ENCODE measurements at places on chromosomes 2 and 18.

- H3K36me3 ChIP-seq = no peaks in the 10 kb centered on the region
- H3K4me3 ChIP-seq = no peak overlapping the region
- DNase-seq = peak; percentile 19
- no peaks in the 10 kb centered on the region for H3K27me3 ChIP-seq
- H3K27ac ChIP-seq = no peak overlapping the region
- no peaks in the 10 kb centered on the region for H3K4me1 ChIP-seq
Measured at GRCh38 chr2:129902731-129903585, 76.5 kb upstream of the RAB6C start.

DNA sequence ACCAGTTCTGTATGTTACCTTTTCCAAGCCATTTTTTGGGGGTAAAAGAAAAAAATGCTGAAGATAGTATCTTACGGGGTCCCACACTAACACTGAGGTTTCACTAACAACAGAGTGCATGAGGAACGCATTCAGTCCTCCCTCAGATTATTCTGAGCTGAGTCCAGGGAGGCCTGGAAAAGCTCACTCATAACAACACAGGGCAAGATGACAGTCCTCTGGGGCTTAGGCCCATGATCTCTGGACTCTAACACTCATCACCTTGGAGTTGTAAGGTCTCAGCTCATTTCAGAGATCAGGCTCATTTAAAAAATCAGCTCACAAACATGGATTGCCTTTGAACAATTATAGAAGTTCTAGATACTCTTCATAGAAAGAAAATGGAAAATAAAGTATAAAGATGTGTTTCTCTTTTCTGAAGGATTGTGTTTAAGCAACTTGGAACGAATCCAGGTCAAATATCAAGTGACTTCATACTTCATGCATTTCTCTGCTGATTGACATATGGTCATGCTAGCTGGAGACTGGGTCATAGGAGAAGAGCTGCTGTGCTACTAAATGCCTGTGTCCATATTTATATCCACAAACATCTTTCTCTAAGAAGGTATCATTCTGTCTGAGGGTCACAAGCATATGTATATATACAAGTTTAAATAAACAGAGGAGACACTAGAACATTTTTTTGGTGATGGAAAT is 265.8 kb downstream of the ALK start:
- no peaks in the 10 kb centered on the region for H3K27me3 ChIP-seq
- no peak overlapping the region for H3K27ac ChIP-seq
- DNase-seq = no peak
- H3K4me1 ChIP-seq = no peaks in the 10 kb centered on the region

- H3K4me1 ChIP-seq = peaks cover 15% of the 10 kb centered on the region
- H3K36me3 ChIP-seq = no peaks in the 10 kb centered on the region
- H3K27me3 ChIP-seq = no peaks in the 10 kb centered on the region
- DNase-seq = no peak
- H3K4me3 ChIP-seq = no peak overlapping the region
Measured at GRCh38 chr2:235140801-235141081, 188.9 kb downstream of the SH3BP4 start.

DNA sequence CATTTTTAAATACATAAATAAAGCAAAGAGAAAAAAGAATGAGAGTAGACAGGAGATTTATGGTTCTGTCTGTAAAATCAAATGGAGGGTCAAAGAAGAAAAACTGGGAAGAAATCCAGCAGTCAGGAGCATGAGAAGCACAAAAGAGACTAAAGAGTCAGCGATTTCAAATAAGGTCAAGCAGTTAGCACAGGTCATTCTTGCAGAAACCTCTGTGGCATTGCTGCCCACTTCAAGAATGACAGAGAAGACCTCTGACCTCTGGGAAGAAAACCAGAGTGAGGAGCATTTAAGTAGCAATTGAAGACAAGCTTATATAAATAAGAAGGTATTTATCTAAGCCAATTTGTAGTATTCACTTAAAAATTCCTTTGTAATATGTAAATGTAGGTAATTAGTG is 172.0 kb upstream of the SPOPL start:
- H3K27me3 ChIP-seq = no peaks in the 10 kb centered on the region
- H3K27ac ChIP-seq = no peak overlapping the region
- no peaks in the 10 kb centered on the region for H3K36me3 ChIP-seq
- H3K4me1 ChIP-seq = 0 out of 2 replicates have a peak, but pooled peaks cover 4% of the 10 kb centered on the region

DNA sequence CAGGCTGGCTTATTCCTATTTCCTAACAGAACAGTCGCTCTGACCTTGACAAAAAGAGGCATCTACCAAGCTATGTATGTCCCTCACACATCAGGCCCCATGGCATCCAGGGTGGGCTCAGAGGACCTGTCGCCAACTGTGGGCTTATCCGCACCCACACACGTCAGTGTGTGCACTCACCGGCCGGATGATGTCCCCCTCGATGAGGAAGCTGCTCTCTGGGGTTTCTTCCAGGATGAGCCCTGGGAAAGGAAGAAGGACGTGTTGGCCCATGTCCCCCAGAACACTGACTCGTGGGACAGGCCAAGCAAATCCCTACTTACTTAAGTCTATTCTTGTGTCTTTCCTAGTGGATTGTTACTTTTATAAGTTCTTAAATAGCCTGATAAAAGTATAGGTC is 3.1 kb downstream of the ASTL start:
- no peaks in the 10 kb centered on the region for H3K36me3 ChIP-seq
- H3K27me3 ChIP-seq = no peaks in the 10 kb centered on the region
- no peak overlapping the region for H3K27ac ChIP-seq
- DNase-seq = no peak
- H3K4me1 ChIP-seq = peaks cover 4% of the 10 kb centered on the region

DNA sequence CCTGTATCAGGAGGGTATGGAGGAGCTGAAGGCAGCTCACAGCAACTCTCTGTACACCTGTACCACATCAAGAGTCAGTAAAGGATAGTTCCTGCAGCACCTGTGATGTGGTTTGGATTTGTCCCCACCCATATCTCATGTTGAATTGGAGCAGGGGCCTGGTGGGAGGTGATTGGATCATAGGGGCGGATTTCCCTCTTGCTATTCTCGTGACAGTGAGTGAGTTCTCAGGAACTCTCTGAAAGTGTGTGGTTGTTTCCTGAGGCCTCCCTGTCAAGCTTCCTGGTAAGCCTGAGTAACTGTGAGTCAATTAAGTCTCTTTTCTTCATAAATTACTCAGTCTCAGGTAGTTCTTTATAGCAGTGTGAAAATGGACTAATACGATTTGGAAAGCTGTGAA is 28.9 kb downstream of the OSBPL1A start:
- no peak overlapping the region for H3K27ac ChIP-seq
- H3K27me3 ChIP-seq = no peaks in the 10 kb centered on the region
- no peaks in the 10 kb centered on the region for H3K4me1 ChIP-seq
- DNase-seq = no peak
- H3K4me3 ChIP-seq = no peak overlapping the region

- DNase-seq = no peak
- no peaks in the 10 kb centered on the region for H3K27me3 ChIP-seq
- H3K36me3 ChIP-seq = no peaks in the 10 kb centered on the region
- no peak overlapping the region for H3K4me3 ChIP-seq
Measured at GRCh38 chr2:140695155-140695554, 1435.7 kb downstream of the LRP1B start.

DNA sequence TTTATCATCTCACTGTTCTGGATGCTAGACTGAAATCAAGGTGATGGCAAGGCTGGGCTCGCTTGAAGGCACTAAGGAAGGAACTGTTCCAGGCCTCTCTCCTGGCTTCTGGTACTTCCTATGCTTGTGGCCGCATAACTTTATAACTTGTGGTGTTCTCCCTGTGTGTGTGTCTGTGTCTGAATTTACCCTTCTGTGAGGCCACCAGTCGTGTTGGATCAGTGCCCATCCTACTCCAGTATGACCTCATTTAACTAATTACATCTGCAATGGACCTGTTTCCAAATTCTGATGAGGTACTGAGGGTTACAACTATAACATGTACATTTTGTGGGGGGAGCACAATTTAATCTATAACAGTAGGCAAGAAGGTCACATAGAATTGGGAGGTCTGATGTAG is 41.6 kb downstream of the LYPD6B start:
- H3K4me1 ChIP-seq = peaks cover 27% of the 10 kb centered on the region
- H3K27me3 ChIP-seq = no peaks in the 10 kb centered on the region
- H3K36me3 ChIP-seq = no peaks in the 10 kb centered on the region
- H3K27ac ChIP-seq = no peak overlapping the region
- no peak overlapping the region for H3K4me3 ChIP-seq
- DNase-seq = no peak

- no peaks in the 10 kb centered on the region for H3K4me1 ChIP-seq
- no peak overlapping the region for H3K27ac ChIP-seq
- H3K4me3 ChIP-seq = no peak overlapping the region
- DNase-seq = no peak
- no peaks in the 10 kb centered on the region for H3K36me3 ChIP-seq
Measured at GRCh38 chr2:100568989-100569388, 6.2 kb downstream of the PDCL3 start.

DNA sequence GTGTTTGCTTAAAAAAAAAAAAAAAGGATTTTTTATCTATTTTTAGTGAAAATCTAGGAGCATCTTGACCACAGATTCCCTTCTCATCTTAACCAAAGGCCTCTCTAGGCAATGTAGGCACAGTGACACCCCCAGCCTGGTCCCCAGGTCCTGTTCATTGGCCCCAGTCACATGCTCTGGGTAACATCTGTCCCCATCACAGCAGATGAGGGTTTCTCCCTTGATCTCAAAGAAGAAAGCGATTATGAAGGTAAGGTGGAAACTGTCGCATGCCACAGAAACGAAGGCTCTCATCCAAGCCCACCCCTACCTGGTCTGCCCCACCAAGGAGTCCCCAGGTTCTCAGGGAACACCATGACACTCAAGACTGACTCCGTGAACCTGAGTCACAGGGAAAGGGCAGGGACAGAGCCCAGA is 4.7 kb downstream of the HS6ST1 start:
- H3K4me1 ChIP-seq = peaks cover 16% of the 10 kb centered on the region
- no peak for DNase-seq
- H3K27me3 ChIP-seq = no peaks in the 10 kb centered on the region
- H3K27ac ChIP-seq = no peak overlapping the region
- no peak overlapping the region for H3K4me3 ChIP-seq

GRCh38 chr2:212721026-212721451 is 182.4 kb upstream of the ERBB4 start:
- DNase-seq = no peak
- H3K4me1 ChIP-seq = no peaks in the 10 kb centered on the region
- no peak overlapping the region for H3K27ac ChIP-seq

DNA sequence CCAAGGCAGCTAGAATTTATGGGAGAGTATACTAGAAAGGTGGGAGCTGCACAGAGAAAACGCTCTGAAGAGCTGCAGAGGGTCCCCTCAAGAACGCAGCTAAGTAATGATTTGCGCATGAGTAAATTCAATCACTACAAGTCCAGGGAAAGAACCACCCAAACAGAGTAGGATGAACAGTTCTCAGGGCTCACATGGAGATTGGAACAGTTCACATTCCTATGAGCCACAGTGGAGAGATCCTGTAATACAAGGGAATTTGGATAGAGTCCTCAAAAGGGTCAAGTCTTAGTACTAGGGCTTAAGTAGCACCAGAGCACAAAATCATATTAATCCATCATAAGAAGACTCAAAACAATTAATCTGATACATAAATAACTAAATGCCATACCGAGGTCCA is 12.7 kb downstream of the OLA1 start:
- H3K27me3 ChIP-seq = no peaks in the 10 kb centered on the region
- no peak overlapping the region for H3K4me3 ChIP-seq
- H3K4me1 ChIP-seq = no peaks in the 10 kb centered on the region
- no peaks in the 10 kb centered on the region for H3K36me3 ChIP-seq
- DNase-seq = no peak

GRCh38 chr2:20208476-20208859 is 16.5 kb downstream of the SDC1 start:
- no peak for DNase-seq
- H3K4me1 ChIP-seq = peaks cover 14% of the 10 kb centered on the region
- H3K27ac ChIP-seq = no peak overlapping the region
- no peaks in the 10 kb centered on the region for H3K27me3 ChIP-seq
- peaks cover 2% of the 10 kb centered on the region for H3K36me3 ChIP-seq

- H3K4me3 ChIP-seq = no peak overlapping the region
Measured at GRCh38 chr2:133063775-133064174, 393.8 kb upstream of the LYPD1 start.

GRCh38 chr18:42807887-42808286 is 307.6 kb downstream of the RIT2 start:
- no peaks in the 10 kb centered on the region for H3K27me3 ChIP-seq
- DNase-seq = no peak
- H3K4me1 ChIP-seq = no peaks in the 10 kb centered on the region

DNA sequence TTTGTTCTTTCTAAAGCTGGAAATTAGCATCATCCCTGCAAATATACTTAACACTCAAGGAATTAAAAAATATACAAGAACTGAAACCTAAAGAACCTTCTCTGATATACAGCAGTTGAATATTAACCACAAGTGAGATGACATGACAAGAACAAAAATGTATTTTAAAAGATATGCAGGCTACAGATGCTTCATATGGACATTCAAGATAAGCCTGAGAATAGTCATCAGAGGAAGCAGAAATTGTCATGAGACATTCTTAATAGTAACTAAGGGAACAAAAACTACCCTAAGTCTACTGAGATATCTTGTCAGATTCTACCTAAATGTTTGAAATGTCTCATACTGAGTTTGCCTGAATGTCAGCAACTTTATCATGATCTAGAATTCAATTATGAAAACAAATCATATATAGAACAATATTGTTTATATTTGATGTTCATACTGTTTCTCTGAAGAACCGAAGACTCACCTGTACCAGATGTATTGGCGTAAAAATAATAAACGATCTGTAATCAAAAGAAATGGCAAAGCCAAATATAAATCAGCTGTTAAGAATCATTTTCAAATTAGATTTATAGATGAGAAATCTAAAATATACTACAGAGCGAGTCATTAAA is 4.7 kb downstream of the NBAS start:
- peaks cover 12% of the 10 kb centered on the region for H3K4me1 ChIP-seq
- no peak overlapping the region for H3K4me3 ChIP-seq
- H3K36me3 ChIP-seq = peaks cover 1% of the 10 kb centered on the region
- H3K27me3 ChIP-seq = no peaks in the 10 kb centered on the region

DNA sequence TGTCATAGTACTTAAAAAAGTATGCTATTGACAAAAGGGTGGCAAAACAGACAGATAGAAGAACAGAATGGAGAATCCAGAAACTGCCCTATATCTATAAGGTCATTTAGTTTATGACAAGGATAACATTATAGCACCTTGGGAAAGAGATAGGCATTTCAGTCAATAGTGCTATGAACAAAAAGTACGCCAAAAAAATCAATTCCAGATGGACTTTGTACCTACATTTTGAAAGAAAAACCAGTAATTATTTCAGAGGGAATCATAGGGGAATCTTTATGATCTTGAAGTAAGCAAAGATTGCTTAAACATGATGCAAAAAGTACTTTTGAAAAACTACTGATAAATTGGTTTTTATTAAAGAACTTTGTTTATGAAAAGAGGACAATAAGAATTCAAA is 59.9 kb upstream of the SETBP1 start:
- no peak overlapping the region for H3K27ac ChIP-seq
- H3K27me3 ChIP-seq = no peaks in the 10 kb centered on the region
- no peaks in the 10 kb centered on the region for H3K4me1 ChIP-seq
- no peaks in the 10 kb centered on the region for H3K36me3 ChIP-seq
- no peak overlapping the region for H3K4me3 ChIP-seq
